Aorta (tissue), 5 donors: ENCODE measurements at places on chromosomes 7 and 10. TPM values are rescaled to one million over a fixed set of nuclear protein-coding genes. Genes with fewer than 3 reads are reported as not detected.
A peak's percentile ranks its signal among the peaks of the same experiment; 100 is the strongest.

GRCh38 chr7:139660317-139661042 is 117.3 kb downstream of the HIPK2 start:
- no peak for DNase-seq

DNA sequence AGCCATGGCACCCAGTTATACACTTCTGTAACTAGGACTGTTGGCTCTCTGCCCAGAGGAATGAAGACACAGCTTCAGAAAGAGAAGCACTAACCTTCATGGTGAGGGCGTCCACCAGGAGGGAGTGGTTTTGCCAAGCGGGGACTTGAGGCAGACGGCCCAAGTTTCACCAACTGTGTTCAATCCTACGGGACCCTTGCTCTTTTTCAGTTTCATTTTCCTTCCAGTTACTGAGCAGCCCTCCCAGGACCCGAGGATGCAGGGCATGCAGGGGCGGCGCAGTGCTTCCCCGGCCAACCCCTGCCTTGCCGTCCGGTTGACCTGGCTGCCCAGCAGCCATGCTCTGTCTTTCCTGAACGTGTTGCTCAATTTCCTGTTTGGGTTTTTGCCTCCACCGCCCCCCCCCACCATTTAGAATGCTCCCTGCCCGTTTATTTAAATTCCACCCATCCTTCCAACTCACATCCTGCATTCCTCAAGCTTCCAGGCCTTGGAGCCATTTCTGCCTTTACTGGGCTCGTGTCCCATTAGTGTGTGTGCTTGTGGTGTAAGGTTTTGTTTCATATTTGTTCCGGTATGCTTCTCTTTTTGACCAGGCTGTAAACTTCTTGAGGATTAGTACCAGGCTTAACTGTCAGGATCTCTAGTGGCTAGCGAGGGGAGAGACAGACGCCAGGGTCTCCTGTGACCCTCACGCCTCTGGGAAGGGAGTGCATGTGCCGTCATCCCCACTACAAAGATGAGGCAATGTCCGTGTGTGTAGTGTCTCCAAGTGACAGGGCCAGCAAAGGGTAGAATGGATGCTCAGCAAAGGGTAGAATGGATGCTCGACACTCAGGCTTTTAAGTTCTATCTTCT is 31.6 kb downstream of the IL15RA start:
- peak; percentile 87 for DNase-seq

GRCh38 chr10:119546009-119546408 is 3.5 kb upstream of the RGS10 start:
- no peak for DNase-seq

GRCh38 chr10:70748801-70749573 is 36.2 kb downstream of the TBATA start:
- peak; percentile 39 for DNase-seq

GRCh38 chr7:149444287-149444686 is 16.6 kb downstream of the ZNF777 start:
- no peak for DNase-seq

DNA sequence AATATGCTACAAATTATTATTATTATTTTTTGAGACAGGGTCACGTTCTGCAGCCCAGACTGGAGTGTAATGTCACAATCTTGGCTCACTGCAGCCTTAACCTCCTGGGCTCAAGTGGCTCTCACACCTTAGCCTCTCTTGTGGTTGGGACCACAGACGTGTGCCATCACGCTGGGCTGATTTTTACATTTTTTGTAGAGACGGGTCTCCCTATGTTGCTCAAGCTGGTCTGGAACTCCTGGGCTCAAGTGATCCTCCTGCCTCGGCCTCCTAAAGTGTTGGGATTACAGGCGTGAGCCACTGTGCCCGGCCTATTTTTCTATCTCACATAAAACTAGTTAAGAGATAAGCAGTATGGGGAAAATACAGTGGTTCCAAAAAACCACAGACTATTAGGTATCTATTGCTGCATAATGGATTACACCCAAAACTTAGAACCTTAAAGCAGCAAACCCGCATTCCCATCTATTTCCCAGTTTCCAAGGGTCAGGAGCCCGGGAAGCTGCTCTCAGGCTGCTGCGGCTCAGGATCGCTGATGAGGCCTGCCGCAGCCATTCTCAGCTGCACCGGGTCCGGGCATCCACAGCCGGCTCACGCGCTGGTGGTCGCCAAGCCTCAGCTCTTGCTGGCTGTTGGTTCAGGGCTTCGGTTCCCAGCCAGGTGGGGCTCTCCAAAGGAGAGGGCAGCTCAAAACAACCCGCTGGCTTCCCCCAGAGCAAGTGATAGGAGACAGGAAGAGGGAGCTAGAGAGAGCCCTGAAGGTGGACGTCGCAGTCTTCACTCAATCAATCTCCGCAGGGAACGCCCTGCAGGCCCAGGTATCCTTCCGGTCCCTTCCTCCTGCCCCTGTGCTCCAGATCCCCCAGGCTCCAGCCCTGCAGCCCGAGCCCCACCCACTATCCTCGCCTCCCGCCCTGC is 128.2 kb downstream of the UBE2H start:
- DNase-seq = no peak

DNA sequence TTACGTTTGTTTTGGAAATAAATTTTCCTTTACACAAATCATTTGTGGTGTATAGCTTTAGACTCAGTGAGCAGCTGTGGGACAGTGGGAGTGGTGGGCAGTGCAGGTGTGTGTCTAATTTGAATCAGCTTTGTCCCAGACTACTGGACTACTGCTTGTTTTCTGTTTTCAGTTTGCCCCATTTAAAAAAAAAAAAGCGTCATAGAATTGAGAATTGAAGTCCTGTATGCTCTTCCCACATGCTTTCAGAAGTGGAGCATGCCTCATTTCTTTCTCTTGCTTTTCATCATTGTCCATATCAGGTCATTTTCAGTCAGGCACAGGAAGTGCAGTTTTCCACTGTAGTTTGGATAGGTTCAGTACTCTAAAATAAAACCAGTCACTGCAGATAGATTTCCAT is 66.1 kb downstream of the SHH start:
- no peak for DNase-seq

DNA sequence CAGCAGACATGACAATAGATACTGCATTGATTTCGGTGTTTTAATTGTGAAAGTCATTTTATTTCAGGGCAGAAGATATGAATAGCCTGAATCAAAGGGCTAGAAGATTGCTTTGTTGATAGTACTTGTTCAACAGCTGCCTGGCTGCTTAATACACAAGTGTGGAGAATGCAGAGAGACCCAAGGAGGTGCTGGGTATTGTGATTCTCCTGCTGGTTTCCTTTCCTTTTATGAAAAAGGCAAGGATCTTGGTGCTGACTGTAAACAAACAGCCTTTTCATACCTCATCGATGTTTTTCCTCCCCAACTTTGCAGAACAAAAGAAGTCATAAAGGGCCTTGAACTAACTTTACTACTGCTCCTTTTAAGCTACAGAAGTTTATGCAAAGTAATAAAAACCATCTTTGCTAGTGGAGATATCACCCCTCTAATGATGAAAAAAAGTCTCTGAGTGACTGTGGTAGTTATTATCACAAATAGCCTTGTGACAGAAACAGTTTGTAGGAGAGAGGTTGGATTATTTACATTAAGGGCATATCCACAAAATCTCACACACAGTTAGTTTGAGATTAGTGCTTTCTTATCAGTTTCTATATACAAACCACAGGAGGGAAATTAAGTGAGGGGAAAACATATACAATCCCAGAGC is 800.0 kb downstream of the LRMDA start:
- no peak for DNase-seq

- no peak for DNase-seq
Measured at GRCh38 chr7:127652333-127653248, 597 bp downstream of the SND1 start.

GRCh38 chr10:35784751-35785150 is 142.7 kb upstream of the FZD8 start:
- DNase-seq = no peak

- peak; percentile 39 for DNase-seq
Measured at GRCh38 chr10:81570349-81570748, 304.6 kb upstream of the NRG3 start.

- DNase-seq = peak; percentile 97
Measured at GRCh38 chr10:21497177-21497807, 28.2 kb downstream of the SKIDA1 start.

DNA sequence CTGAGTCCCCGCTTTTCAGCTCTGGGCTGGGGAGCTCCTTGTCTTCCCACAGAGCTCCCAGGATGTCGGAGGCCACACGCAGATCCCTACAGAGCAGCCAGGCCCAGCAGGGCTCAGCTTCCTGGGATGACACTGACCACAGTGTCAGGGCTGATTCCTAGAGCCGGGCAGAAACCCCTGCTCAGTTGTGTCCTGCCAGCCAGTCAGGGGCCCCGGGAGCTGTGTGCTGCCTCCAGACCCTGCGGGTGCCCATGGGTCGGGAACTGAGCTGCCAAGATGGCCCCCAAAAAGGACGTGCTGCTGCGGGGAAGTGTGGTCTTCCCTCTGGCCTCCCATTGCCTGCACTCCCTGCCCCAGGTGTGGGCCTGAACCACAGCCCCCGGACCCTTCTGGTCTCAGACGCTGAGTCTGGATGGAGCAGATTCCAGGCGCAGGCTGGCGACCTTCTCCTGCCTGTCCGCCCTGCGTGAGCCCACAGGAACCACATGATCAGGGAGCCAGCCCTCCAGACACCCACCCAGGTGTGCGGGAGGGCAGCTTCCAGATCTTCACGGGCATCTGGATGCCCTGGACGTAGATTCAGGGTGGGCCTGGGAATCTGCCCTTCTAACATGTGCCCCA is 217.4 kb downstream of the MAD1L1 start:
- peak; percentile 73 for DNase-seq

GRCh38 chr7:128263420-128263819 is 22.3 kb downstream of the LEP start:
- no peak for DNase-seq

- DNase-seq = no peak
Measured at GRCh38 chr7:54898659-54899340, 120.0 kb upstream of the EGFR start.

Gene SPDYE6
- total RNA-seq = not detected

Gene GDF2
- total RNA-seq = not detected

Gene PLEKHS1
- 0.21 TPM for total RNA-seq

Gene NKX1-2
- not detected for total RNA-seq

Gene SFTPA2
- not detected for total RNA-seq
